NCI-H187 treated with DMSO at 0.1 percent for 48 hours (cell line): ENCODE measurements at places on chromosomes 1 and 21.

- no peak for DNase-seq
Measured at GRCh38 chr1:41484402-41485241, at the start of gene EDN2. Gene EDN2, minus strand, starts transcription at chr1:41484683. Its CDS starts 82 bp downstream, at chr1:41484601.

DNA sequence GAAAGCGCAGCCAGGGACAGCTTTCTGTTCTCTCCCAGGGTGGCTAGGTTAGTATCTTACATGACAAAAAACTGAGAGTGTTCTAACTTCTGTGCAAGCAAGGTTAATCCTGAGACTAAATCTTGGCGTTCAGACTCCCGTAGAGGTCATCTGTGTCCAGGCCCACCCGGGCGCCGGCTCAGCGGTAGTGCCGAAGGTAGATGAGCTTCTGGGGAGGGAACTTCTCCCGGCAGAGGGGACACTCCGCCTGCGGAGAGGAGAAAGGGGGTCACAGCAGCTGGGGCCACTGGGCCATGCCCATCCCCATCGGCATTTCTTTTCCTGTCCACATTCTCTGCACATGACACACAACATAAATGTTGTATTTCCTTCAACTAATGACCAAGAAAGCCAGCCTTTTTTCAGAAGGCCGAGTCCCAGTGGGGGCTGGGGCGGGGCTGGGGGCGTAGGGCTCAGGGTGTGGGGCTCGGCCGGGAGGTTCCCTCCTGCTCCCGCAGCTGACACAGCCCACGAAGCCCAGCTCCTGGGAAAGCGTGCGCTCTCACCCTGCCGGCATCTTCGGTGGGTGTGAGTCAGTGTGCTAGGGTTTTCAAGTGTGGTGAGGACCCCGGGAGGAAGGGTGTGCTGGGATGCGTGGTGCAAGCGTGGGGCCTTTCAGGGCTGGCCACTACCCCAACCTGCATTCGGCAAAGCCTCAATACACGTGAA is 6.6 kb downstream of the PEX10 start:
- DNase-seq: no peak

DNA sequence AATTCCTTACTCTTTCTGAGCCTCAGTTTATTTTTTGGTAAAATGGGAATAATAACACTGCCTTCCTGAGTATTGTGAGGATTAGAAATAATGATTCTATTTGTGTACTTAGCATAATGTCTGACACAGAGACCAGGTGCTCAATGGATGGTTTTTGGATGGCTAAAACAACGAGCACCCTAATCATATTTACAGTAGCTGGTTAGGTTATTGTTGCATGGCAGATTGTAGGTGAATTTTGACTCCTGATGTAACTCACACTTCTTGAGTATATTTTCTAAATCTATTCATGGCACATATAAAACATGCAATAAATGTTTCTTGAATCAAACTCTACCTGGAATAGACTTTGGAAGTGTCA is 11.9 kb upstream of the DUSP10 start:
- DNase-seq: no peak

- peak; percentile 46 for DNase-seq
Measured at GRCh38 chr1:184771190-184771691, 16.6 kb upstream of the EDEM3 start.

DNA sequence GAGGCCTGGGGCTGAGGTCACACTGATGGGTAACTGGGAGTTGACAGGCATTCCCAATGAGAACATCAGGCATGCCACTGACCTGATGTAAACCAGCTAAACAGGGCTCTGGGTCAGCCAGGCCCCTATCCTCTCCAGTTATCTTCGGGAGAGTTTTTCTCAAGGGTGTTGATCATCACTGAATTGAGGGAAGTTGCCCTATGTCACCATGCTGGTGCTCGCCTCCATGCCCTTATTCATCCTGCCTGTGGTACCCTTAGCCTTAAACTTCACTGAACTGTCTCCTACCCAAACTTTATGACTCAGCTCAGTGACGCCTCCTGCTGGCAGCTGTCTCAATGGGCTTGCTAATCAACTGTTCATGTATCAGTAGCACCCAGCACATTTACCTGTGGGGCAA is 80.7 kb upstream of the TNR start:
- no peak for DNase-seq

- DNase-seq: no peak
Measured at GRCh38 chr21:46151989-46152926, 3.1 kb downstream of the FTCD start.

GRCh38 chr1:5831600-5832335 is 160.5 kb downstream of the NPHP4 start:
- DNase-seq: no peak

- DNase-seq: no peak
Measured at GRCh38 chr1:84957966-84958365, 38.9 kb downstream of the MCOLN2 start.

DNA sequence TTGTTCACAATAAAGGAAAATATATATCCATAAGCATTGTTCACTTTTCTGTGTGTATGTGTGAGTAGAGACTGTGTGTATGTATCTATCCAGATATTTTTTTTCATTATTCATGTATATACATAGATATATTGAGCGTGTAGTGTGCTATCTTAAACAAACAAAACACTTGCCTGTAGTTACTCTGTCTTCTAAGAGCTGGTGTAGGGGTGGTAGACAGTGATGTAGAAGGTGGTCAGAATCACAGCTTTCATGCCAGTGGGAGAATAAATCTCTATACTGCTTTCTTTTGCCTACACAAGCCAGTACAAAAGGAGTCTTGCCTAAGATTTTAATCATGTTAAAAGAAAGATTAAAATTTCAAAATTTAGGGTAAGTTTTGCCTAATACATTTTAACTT is 122.0 kb downstream of the UCHL5 start:
- no peak for DNase-seq

DNA sequence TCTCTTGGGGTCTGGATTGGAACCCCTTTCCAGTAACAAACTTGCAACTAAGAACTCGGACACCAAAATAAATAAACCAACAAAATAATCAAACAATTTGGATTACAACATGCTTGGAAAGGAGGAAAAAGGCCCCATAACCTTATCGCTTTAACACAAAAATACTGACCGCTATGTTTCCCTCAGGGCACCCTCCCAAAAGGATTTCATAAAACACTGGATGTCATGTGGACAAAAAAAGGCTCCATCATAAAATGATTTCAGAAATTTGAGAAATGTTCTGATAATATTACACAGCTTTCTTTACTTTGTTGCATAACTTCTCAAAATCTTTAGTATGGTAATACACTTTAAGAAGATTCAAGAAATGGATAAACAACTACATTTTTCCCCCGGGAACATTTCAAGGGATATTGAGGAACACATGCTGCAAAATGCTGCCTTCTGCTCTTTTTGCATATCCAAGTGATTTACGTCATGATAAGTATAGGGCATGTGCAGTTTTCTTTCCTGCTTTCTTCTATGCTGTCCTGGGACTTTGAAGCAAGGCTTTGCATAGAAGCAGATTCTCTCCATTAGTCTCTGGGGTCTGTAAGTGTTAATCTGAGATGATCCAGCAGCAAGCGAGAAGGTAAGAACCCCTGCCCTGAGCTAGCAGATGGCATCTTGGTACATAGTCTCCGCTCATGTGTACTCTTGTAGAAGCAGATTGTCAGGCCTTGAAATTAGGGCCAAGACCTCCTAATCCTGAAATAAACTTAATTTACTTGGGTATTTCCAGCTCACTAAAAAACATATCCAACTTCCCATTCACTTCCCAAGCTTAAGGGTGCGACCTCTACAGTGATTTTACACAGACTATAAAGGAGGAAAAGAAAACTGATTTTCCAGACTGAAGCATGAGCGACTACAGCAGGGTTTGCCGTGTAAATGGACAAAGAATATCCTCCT is 85.5 kb upstream of the KIAA0040 start:
- no peak for DNase-seq

GRCh38 chr1:206905295-206906164 is 8.3 kb downstream of the IL24 start:
- no peak for DNase-seq

DNA sequence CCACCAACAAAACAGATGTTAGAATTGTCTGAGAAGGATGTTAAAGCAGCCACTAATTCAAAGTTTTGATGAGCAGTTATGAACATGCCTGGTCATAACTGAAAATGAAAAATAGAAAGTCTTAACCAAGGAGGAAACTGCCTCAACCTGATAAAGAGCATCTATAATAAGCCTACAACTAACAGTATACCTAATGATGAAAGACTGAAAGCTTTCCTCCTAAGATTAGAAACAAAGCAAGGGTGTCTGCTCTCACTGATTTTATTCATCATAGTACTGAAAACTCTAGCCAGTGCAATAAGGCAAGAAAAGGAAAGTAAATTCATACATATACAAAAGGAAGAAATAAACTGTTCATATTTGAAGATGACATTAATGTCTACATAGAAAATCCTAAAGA is 82.0 kb downstream of the KCNK1 start:
- DNase-seq: no peak

DNA sequence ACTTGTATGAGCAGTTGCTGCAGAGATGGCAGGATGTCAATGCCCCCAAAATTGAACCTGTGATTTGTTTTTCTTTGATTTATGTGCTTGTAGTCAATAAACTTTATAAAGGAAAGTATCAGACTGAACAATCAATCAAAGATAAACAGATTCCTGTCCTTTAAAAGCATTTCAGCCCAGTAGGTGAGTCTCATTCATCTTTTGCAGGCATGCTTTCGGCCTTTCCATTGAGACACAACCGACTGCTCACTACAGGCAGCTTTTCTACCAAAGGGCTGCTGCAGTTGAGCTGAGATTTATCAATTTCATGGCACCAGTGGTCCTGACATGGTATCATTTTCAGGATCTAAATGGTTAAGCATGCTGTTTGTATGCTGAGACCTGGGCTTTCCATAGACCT is 513.6 kb upstream of the PTBP2 start:
- DNase-seq: no peak

DNA sequence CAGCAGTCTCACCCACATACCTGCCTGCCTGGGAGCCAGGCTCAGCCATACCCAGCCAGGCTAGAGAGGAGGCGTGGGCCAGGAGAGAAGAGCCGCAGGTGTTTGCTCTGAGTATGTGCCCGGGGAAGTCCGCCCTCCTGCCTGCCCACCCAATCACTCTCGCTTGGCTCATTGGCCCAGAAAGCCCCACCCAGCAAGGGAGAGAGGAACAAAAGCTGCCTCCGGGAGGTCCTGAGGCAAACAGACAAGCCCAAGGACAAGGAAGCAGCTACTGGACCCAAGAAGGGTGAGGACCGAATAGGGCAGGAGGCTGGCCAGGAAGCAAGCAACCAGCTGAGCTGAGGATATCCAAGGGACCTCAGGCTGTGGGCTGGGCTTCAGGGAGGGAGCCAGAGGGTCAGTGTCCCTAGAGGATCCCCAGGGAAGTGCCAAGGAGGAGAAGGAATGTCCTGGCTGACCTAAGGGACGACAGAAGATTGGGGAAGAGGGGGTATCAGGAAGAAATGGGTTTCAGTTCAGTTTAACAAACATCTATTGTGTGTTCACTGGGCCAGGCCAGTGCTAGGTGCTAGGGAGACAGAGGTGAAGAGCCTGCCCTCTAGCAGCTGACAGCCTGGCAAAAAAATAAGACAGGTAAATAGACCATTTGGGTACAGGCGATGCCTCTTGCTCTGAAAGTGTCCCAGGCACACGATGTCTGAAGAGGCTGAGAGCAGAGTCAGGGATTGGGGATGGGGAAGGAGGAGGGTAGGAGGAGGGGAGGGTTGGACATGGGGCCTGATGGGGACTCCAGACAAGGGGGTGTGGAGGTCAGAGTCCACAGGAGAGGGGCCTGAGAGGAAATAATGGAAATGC is at the start of gene GJB4:
GJB4 (plus strand) TSS at position 238 of the 855 bp plus-strand sequence. CDS start 1,515 bp downstream, outside the sequence.
- no peak for DNase-seq

DNA sequence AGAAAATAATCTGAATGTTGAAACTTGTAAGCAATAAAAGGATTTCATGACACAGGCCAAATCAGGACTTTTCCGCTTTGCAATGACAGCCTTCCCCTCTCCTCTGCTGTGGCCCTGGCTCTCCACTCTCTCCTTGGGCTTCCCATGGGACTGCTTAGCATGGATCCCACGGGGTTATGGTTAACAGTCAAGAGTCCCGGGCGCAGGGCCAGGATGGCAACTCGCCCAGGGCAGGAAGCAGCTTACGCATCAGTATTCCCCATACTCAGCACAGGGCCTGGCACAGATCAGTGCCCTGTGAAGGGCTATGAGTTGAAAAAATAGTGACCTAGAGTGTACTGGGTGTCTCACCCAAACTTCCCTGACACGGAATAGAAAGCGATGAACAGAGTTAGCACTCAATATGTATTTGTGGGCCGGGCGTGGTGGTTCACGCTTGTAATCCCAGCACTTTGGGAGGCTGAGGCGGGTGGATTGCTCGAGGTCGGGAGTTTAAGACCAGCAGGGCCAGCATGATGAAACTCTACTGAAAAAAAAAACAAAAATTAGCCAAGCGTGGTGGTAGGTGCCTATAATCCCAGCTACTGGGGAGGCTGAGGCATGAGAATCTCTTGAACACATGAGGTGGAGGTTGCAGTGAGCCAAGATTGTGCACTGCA is 29.1 kb upstream of the GRHL3 start:
- peak; percentile 78 for DNase-seq

DNA sequence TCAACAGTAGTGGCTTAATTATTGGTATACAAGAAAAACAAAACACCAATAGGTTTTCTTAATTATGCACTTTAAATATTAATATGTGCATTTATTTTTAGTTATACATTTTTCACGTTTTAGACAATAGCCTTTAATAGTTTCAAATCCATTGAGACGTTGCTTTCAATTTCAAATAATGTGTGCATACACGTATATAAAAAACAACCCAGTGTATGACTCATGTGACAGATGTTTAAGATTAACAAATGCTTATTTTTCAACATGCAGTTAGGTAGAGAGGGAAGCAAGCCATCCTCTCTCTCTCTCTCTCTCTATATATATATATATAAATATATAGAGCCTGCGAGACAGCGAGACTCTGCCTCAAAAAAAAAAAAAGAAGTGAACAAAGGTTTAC is 24.3 kb downstream of the EYA3 start:
- no peak for DNase-seq

- no peak for DNase-seq
Measured at GRCh38 chr1:62398377-62398776, 38.5 kb upstream of the USP1 start.

GRCh38 chr1:92503043-92503925 is 16.6 kb upstream of the GFI1 start:
- DNase-seq: no peak

GRCh38 chr1:37325509-37326437 is 148.6 kb upstream of the ZC3H12A start:
- DNase-seq: no peak

- DNase-seq: no peak
Measured at GRCh38 chr1:189627427-189627826, 850.2 kb downstream of the BRINP3 start.

DNA sequence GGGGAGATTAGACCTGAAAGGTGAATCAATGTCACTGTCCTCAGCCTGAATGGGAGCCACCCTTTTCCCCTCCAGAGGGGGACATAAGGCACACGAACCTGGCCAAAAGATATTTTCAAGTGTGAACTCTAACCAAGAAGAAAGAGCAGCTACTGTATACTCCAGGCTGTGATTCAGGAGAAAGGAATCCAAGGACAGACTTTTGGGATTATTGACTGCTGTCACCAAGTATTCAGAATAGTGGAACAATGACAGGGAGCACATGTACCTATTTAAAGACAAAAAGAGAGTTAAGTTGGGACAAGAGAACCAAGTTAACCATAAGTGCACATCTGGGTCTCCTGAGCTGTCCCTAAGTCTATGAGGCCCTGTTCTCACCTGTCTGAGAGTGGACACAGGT is 2.4 kb downstream of the ICMT start:
- DNase-seq: no peak

- no peak for DNase-seq
Measured at GRCh38 chr1:54381524-54381923, 24.7 kb downstream of the SSBP3 start.

- peak; percentile 40 for DNase-seq
Measured at GRCh38 chr1:29812408-29813135, 576.2 kb downstream of the PTPRU start.
